Activated T-helper 2 cell treated with anti-CD3 and anti-CD28 coated beads, Interferon-gamma antibody, Interleukin-2, Interleukin-4, amounts not matched to agents 10 μg/mL and 5 μg/mL and 100 μg/mL, durations not matched to agents 14 hours and 24 hours and 36 hours (primary cell): ENCODE measurements at places on chromosomes 5 and 9. TPM values are rescaled to one million over a fixed set of nuclear protein-coding genes. Genes with fewer than 3 reads are reported as not detected.

GADD45G gene
- 18.4 and 19.9 TPM in 2 replicates for total RNA-seq

FOXD4L5 gene
- 0.09 and 0.23 TPM in 2 replicates for total RNA-seq

GRCh38 chr9:132609829-132610228 is 27.4 kb downstream of the BARHL1 start:
- DNase-seq = no peak

- no peak for DNase-seq
These were observed 249.9 kb downstream of the MARCHF11 start for GRCh38 chr5:15929611-15930263.

GRCh38 chr9:102054811-102055210 is 316.4 kb upstream of the GRIN3A start:
- no peak for DNase-seq

RLN2 gene
- 1.4 and 1.7 TPM in 2 replicates for total RNA-seq

DNA sequence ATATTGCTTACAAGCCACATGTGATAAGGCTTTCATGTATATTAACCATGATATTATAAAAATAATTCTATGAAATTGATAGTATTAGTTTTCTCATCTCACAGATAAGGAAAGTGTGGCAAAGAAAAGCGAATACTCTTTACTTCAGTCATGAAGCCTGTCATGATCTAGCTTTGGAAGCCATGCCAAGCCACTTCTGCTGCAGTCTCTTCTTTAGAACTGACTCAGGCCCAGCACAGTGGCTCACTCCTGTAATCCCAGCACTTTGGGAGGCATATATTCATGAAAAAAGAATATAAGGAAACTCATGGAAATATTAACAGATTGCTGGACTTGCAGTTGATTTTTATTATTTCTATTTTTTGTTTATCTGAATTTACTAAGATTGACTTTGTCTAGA is 42.9 kb upstream of the PJA2 start:
- no peak for DNase-seq

- no peak for DNase-seq
These were observed 9.2 kb downstream of the ARL15 start for GRCh38 chr5:54301220-54301619.

DNA sequence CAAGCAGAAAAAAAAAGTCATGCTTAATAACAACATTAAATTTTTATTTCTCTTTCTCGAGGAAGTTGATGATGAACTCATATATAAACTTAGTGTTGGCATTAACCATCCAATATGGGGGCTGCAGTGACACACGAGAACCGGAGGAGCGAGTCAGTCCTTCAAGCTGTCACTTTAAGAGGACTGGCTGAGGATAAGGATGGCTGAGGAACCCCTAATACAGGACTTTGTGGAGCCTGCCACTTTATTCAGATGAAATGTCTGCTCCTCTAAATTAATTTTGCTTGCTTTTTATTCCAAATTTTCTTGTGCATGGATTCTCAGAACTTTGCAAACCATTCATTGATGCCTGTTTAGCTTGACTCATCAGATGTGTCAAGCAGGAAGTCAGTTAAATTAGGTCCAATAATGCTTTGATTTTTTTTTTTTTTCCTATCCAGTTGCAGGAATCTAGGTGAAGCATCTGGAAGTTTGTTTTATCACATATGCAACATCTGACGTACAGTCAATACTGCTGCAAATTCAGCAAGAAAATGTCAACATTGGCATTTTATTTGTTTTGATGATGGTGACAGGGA is 144.2 kb upstream of the COL5A1 start:
- DNase-seq = no peak

GRCh38 chr5:95619096-95619495 is 791 bp upstream of the GPR150 start:
- no peak for DNase-seq

- DNase-seq = no peak
These were observed 55.7 kb upstream of the EQTN start for GRCh38 chr9:27352457-27353165.

PLAC8L1 gene
- total RNA-seq = 0.71 and 0.74 TPM in 2 replicates

FST gene
- not detected in 2 replicates for total RNA-seq

TNFSF15 gene
- 0.25 and 0.28 TPM in 2 replicates for total RNA-seq
